ENCODE measurements at places on chromosomes 3 and 15. TPM values are rescaled to one million over a fixed set of nuclear protein-coding genes. Genes with fewer than 3 reads are reported as not detected.

Gene CCR8
- total RNA-seq: 0.22 TPM

Gene SCG5
- 1.1 TPM for total RNA-seq

Gene LRRIQ4
- total RNA-seq: not detected

Gene VEPH1
- not detected for total RNA-seq

Gene IRAK2
- total RNA-seq: 8.1 TPM

Gene NMB
- 11.1 TPM for total RNA-seq

Gene FAM107A
- total RNA-seq: 5.0 TPM

Gene COPS2
- 59.5 TPM for total RNA-seq

Gene PIERCE2
- total RNA-seq: not detected

Gene EOGT
- 16.4 TPM for total RNA-seq
